ENCODE measurements at places on chromosomes 2 and 18.

- DNase-seq = no peak
Measured at GRCh38 chr2:196149948-196150347, 21.4 kb downstream of the STK17B start.

DNA sequence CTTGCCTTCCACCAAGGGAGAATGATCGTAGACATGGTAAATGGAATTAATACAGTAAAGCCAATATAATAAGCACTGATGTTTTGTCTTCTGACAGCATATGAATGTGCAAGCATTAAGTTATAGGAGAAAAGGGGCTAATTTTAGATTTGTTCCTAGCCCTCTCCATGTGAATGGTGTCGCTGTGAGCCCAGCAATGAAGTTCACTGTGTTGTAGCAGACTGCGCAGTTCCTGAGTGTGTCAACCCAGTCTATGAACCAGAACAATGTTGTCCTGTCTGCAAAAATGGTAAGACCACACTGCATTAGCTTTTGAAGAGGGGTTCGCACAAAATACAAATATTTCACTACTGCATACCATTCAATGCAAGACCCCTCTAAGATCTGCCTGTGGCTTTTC is 25.6 kb downstream of the VWC2L start:
- no peak for DNase-seq

DNA sequence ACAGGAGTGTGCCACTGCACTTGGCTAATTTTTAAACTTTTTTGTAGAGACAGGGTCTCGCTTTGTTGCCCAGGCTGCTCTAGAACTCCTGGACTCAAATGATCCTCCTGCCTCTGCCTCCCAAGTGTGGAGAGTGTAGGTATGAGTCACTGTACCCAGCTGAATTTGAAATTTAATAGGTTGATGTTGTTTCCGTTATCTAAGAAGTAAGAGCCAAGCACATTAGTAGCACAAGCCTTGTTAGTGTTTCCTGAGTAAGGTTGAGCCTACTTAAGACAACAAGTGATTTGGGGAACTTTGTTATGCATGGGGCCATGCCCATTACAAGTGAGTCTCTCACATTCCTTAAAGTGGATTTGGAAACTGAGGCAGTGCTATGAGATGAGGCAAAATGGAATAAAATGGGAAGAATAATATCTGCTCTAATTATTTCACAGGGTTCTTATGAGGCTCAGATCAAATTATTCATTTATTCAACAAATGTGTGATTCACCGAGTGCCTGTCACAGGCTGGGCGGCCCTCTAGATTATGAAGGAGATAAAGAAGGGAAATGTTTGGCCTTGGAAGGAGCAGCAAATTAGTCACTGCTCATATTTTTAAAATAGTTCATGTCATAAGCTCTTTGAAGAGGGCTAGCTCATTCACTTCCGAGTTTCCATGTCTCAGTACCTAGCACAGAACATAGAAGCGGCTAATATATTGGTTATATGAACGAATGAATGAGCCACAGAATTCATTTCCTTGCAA is 217.2 kb downstream of the LDLRAD4 start:
- DNase-seq = no peak

GRCh38 chr2:161078211-161078539 is 82.1 kb upstream of the TANK start:
- DNase-seq = no peak

DNA sequence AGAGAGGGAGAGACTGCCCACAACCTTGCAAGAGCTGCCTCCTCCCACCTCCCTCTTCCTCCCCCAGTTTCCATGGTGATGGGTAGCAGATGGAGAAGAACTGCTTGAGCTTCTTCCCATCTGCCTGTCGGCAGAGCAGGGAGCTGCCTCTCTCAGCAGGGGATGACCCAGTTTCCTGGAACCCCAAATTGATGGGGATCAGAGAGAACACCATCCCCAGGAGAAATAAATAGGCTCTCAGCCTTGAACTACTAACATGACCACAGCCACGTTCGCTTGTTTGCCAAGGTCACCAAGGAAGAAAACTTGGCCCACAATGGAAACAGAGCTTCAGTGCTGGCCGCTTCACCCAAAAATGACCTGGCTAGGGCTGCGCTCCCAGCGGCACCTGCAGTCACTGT is 82.2 kb downstream of the ADD2 start:
- DNase-seq = no peak

GRCh38 chr18:2905854-2906703 is 59.3 kb downstream of the EMILIN2 start:
- DNase-seq = no peak

- no peak for DNase-seq
Measured at GRCh38 chr2:101725515-101726192, 28.1 kb downstream of the MAP4K4 start.

DNA sequence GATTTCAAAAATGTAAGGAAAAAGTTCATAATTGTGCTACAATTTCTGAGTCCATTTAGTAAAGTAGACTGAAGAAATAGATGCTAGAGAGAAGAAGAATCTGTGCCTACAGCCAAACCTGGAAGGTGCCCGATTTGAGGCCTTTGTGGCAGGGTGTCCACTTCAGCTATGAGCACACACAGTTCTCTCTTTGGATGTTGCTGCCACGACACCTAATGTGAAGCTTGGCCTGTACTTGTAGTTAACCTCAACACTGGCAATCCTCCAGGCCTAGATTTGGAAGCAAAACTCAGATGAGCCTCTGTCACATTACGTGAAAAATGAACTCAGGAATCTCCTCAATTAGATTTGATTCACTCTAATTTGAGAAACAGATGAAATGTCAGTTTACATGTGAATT is 90.1 kb upstream of the LRP1B start:
- no peak for DNase-seq

DNA sequence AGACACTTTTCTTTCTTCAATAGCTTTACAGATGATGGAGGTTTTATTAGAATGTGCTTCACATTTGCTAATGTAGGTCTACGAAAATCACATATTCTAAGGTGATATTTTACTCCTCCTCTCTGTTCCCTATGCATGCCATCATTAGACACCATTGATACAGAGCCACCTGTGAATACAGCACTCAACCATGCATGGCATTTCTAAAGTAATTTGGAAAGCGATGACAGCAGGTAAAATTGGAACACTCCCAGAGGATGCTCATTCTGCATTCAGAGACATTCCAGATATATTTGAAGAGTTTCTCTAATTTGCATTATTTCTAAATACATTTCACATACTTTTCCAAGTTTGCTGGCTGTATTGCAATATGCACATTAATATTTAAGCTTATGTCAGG is 65.3 kb upstream of the RIT2 start:
- DNase-seq = no peak

DNA sequence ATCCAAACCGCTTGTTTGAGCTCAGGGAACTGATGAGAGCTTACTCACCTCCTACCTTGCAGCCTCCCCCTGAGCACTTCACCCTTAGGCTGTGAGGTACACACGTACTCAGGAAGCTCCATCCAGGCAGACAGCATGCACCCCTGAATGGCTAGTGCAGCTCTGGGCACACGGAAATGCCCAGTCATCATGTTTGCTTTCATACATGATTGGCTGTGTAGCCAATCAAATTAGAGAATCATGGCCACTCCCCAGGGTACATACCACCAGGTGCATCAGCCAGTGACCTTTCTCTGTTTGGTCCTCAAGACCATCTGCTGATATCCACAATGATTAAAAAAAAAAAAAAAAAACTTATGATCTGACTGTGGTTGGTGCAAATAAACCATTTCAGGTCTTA is 42.1 kb downstream of the RNF152 start:
- no peak for DNase-seq

DNA sequence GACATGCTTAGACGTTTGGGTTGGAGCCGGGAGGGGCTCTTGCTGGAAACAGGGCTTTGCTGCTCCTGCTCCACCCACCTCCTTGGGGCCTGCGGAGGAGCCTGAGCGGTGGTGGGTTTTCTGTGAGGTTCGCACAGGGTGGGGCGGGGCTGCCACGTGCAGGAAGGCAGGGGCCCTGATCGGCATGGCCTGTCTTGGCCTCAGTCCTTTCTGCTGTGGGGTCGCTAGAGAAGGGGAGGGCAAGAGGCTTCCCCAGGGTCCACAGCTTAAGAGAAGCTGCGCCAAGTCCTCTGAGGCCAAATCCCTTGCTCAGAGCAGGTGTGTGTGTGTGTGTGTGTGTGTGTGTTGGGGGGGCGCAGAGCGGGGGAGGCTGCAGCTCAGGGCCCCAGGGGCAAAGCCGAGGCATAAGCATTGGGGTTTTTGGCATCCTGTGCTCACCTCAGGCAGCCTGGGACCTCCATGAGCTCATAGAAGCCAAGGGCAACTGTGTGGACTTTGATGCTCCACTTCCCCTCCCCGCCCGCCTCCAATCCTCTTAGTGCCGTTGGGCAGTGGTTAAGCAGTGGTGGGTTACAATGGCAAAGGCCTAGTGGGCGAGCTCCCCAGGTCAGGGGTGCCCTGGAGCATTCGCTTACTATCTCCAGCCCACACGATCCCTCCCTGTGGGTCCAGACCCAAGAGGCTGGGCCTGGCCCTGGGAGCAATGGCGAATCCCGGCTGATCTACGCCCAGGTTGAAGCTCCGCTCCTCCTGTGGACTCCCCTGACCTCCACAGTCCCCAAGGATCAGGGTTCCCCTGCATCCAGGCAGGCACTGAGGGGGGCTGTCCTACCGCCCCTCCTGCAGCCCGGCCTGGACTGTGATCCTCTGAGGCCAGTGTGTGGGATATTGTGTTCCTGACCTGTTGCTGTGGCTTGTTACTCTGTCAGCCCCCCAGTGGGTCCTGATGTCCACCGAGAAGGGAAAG is 28.9 kb downstream of the TOGARAM2 start:
- no peak for DNase-seq

DNA sequence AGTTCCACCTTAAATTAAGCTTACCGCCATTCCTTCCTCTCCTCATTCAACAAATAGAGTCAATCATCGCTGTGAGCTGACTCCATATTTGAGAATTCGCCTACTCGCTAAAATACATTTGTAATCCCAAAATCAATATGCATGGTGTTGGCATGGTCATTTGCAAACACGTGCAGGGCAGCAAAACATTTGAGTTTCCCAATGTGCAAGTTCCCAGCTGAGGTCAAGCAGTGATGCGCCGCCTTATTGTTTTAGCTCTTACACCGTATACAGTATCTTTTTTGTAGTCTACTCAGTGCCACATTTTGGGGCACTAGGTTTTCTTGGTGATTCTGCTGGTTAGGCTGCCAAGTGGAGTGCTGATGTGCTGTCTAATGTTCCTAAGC is 73.3 kb upstream of the MGAT4A start:
- DNase-seq = no peak

GRCh38 chr2:239814116-239814860 is 210.9 kb downstream of the NDUFA10 start:
- DNase-seq = no peak

GRCh38 chr2:16687955-16688354 is 22.3 kb upstream of the CYRIA start:
- DNase-seq = no peak

DNA sequence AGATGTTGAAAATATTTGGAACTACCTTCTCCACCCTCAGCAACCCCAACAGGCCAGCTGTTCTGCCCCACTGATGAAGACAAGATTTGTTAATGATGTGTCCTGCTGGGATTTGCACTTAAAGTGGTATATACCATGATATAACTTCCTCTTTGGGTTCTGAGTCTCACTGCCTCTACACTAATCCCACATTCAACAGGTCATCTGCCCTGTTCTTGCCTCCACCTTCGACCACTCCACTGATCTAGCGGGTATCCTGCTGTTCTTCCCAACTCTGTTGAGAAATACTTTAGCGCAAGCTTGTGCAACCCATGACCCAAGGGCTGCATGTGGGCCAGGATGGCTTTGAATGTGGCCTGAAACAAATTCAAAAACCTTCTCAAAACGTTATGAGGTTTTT is 72.7 kb downstream of the LRP1B start:
- DNase-seq = no peak

DNA sequence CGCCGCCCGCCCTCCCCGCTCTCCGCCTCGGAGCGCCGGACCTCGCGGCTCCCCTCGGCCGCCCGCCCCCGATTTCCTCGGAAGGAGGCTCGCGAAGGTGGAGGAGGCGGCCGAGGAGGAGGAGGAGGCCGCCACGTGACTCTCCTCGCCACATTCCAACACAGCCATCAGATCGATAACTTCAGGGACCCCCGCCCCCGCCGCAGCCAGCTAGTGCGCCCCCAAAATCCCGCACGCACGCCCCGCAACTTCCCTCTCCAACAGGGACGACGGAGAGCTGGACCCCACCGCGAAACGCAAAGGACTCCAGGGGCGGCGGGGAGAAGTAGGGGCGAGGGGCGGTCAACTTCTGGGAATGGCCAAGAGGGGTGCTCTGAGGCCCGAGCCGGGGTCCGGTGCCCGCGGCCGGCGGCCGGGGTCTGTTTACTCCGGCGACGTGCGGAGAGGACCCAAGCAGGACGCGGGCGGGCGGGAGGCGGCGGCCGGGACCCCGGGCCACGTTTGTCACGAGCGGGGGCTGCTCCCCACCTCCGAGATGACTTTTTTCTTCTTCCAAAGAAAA is 2.0 kb downstream of the ZNF521 start:
- no peak for DNase-seq

GRCh38 chr2:96927405-96928171 is 57.7 kb upstream of the SEMA4C start:
- no peak for DNase-seq

GRCh38 chr2:86280191-86280667 is 57.2 kb downstream of the REEP1 start:
- DNase-seq = no peak

- no peak for DNase-seq
Measured at GRCh38 chr2:135600915-135601314, 69.6 kb downstream of the R3HDM1 start.

DNA sequence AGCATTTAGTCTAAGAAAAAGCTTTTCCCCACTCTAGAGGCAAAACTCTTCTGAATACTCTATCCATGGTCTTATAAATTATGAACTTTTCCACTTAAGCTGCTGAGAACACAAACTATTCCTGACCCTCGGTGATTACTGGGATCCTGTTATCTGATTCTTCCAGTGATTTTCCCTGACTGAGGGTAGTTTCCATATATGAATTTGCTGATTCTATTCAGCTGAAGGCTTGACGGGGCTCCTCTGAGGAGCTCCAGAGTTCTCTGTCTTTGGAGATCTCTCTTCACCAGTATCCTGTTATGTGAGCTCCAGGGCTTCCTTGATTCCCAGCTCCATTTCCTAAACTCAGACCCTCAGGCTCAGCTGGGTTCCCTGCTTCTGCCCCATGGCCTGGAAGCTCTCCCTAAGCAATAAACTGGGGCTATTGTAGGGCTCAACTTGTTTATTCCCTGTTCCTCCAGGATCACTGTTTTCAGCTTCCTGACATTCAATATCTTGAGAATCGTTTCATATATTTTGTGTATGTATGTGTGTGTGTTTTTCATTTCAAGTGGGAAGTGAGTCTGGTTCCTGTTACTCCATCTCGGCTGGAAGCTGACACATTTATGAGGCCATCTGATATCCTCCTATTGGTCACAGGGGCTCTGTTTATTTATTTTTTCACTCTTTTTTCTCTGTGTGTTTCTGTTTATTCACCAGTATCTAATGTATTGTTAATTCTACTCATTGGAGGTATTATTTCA is 78.2 kb downstream of the ARHGAP28 start:
- DNase-seq = no peak
